ENCODE measurements at places on chromosomes 13 and 19.
A peak's percentile ranks its signal among the peaks of the same experiment; 100 is the strongest.

DNA sequence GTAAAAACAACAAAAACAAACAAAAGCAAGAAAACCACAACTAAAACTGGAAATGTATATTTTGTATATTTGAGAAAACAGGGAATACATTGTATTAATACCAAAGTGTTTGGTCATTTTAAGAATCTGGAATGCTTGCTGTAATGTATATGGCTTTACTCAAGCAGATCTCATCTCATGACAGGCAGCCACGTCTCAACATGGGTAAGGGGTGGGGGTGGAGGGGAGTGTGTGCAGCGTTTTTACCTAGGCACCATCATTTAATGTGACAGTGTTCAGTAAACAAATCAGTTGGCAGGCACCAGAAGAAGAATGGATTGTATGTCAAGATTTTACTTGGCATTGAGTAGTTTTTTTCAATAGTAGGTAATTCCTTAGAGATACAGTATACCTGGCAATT lies 17.1 kb downstream of the KLF5 start:
- DNase-seq, result no peak

DNA sequence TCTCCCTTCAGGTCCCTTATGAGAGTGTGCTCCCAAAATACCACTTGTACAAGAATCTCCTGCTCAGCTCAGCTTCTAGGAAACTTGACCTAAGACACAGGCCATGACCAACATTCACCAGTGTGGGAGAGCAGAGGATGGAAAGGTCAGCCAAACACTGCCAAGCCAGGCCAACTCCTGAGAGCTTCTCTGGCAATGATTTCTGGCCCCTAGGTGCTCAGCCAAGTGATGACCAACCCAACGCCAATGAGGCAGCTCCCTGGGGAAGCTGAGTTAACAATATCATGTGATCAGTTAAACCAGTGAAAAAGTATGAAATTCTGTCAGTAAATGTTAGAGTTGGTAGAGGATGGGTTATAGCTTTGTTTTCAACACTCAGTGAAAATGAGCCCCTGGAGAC lies 49.1 kb upstream of the FLT1 start:
- no peak for DNase-seq

DNA sequence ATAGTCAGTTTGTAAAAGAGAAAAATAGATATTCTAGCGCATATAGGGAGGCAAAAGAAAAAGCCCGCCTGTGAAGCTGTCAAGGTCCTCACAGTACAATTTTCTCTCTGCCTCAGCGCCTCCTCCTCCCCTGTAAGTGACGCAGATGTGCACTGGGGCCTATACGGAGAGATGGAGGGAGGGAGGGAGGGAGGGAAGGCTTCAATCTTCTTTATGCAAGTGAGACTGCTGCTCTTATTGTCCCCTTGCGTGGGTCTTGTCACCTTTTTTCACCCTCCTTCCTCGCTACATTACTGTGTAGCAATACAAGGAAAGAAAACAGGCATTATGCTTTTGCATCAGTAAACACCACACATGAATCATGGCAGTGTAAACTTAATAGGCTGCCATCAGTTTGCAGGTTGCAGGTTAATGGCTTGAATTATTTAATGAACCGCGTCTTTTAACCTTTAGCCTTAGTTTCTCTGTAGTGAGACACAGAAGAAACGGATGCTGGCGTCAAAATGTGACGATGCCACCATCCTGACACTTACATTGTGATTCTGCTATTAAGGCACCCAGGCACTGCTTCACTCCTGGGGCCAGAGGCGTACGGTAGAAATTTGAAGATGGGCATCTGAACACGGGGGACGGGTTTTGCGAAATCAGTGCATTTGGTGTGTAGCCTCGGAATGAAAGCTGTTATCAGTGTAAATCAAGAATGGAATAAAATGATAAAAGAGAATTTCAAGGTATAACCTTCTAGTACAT lies at the start of gene KLHL1:
TSS of gene KLHL1 (minus strand) at position 97 of the 750 bp plus-strand sequence. CDS start 753 bp downstream, outside the sequence.
- DNase-seq, result no peak

- DNase-seq, result no peak
Measured at GRCh38 chr13:32047793-32048192, 16.2 kb downstream of the FRY start.

GRCh38 chr13:98851276-98851675 lies 98.8 kb upstream of the SLC15A1 start:
- DNase-seq, result no peak

- no peak for DNase-seq
Measured at GRCh38 chr13:112446867-112447266, 70.7 kb downstream of the SPACA7 start.

- no peak for DNase-seq
Measured at GRCh38 chr19:7395360-7396066, 46.8 kb downstream of the ARHGEF18 start.

DNA sequence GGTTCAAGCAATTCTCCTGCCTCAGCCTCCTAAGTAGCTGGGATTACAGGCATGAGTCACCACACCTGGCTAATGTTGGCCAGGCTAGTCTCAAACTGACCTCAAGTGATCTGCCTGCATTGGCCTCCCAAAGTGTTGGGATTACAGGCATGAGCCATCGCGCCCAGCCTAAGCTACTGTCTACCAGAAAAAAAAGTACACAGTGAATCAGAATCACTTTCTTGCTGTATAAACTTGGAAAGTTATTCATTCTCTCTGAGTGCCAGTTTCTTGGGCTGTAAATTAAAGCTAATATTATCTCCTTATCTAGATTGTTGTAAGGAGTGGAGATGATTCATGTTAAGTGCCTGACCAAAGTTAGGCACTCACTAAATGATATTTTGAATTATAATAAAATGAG lies 242.8 kb downstream of the ENOX1 start:
- DNase-seq, result no peak

- DNase-seq, result no peak
Measured at GRCh38 chr19:49767967-49768581, 1.3 kb downstream of the AP2A1 start.

DNA sequence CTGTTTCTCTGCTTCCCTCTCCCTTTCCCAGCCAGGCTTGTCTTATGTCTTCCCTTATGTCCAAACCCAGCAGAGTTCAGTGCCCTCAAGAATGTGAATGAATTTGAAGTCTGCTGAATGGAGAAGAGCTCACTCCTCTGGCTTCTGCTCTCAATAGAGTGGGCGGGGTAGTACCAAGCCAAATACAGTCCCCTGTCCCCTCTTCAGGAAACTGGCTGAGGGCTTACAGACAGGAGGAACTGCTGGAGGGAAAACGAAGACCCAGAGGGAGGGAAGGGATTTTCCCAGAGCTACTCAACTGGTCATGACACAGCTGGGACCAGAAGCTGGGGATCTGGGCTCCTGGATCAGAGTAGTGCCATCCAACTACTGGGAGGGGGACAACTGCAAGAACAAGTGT lies 32.9 kb upstream of the POU2F2 start:
- no peak for DNase-seq

DNA sequence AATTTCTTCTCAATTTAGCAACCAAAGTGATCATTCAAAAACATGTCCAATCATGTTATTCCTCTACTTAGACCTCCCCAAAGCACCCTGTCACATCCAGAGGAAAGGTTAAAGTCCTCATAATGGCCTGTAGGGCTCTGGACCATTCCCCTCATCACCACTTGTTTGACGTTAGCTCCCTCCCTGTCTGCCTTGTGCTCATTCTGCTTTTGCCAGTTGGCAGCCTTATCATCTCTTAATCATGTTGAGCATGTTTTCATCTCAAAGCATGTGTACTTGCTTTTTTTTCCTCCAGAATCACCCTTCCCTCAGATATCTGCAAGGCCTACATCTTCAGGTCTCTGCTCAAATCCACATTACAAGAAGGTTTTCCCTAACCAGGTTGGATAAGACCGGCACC lies 25.9 kb downstream of the UBAC2 start:
- DNase-seq, result no peak

DNA sequence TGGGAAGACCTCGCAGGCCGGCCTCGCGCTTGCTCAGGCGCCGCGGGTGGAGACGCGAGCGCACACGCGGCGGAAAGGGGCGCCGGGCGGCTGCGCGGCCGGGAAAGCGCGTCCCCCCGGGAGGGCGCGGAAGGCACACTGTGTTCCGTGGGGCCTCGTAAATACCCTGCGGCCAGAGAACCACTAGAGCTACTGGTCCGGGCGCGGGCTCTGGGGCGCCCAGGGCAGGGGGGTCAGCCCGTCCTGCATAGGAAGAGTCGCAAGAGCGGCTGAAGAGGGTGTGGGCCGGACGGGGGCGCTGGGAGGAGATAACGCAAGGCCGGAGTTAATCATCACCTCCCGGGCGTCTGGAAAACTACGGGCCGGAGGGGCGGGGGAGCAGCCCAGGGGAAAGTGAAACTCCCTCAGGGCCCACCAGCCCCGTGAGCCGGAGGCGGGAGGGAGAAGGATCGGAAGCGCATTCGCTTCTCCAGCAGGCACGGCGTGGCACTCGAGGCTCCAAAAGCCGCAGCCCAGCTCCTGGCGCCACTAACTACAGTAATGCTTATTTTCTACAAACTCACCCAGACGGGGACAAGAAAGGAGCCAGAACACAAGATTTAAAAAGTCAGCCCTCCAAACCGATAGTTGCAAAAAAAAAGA lies 1.1 kb upstream of the WBP4 start:
- DNase-seq, result peak; percentile 68

GRCh38 chr19:29247051-29247450 lies 34.1 kb upstream of the UQCRFS1 start:
- no peak for DNase-seq

- DNase-seq, result no peak
Measured at GRCh38 chr19:32422435-32422834, 16.9 kb downstream of the DPY19L3 start.

- no peak for DNase-seq
Measured at GRCh38 chr19:4713384-4713951, 10.2 kb downstream of the DPP9 start.

GRCh38 chr13:99087954-99088491 lies 110.2 kb upstream of the DOCK9 start:
- no peak for DNase-seq

DNA sequence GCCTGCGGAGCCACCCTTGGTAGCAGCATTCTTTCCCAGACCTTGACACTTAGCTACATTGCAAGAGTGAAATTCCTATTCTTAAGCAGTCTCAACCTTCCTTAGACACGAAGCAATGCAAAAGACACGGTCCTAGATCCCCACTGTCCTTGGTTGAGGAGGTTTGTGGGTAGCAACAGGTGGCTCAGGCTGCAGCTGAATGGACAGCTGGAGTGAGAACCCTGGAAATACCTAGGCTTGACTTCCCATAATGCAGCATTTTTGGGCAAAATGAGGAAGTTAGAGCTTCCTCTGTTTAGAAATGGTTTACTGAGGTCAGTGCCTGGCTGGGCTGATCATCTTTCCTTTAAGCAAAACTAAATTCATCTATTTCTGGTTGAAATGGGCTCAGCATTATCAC lies 296.6 kb downstream of the RFC3 start:
- no peak for DNase-seq

- DNase-seq, result no peak
Measured at GRCh38 chr19:8113017-8113416, 36.4 kb downstream of the FBN3 start.

- DNase-seq, result no peak
Measured at GRCh38 chr19:40217027-40217810, 965 bp downstream of the TTC9B start.

GRCh38 chr19:5091018-5091683 lies 122.2 kb downstream of the KDM4B start:
- no peak for DNase-seq

GRCh38 chr13:25783076-25783475 lies 268.7 kb downstream of the SHISA2 start:
- DNase-seq, result no peak

DNA sequence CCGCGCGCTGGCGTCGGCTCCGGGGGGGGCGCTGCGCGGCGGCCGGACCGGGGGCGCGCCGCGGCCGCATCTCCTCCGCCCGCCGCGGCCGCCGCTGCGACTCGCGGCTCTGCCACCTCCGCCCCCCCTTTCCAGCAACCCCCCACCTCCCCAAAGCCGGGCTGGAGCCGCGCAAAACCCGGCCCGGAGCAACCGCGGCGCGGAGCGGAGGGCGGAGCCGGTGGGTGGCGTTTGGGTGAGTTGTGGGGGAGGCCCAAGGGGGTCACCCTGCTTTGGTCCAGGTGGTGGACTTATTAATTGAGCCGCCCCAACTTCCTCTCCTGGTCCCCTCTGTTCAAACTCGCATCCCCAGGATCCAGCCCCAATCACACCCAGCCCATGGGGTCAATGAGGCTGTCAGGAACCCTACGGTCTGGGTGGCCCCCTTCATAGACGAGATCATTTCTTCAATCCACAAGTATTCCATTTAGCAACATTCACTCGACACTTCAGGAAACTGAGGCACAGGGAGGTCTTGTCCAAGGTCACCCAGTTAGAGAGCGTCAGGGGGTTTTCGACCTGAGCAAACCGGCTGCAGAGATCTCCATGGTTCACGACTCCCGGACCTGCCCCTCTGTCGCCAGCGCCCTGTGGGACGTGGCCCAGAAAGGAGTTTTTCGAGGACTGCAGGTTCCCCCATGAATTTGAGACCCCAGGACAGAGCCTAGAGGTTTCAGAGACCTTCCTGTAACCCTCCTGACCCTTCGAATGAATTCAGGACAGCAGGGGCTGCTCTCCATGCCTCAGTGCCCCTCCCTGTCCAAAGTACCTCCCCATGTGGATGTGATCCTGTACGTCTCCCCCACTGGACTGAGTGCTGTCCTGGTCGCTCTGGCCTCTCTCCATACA lies 22.4 kb upstream of the SEMA6B start:
- no peak for DNase-seq

- peak; percentile 69 for DNase-seq
Measured at GRCh38 chr13:99386911-99387788, 80.0 kb upstream of the GPR183 start.

DNA sequence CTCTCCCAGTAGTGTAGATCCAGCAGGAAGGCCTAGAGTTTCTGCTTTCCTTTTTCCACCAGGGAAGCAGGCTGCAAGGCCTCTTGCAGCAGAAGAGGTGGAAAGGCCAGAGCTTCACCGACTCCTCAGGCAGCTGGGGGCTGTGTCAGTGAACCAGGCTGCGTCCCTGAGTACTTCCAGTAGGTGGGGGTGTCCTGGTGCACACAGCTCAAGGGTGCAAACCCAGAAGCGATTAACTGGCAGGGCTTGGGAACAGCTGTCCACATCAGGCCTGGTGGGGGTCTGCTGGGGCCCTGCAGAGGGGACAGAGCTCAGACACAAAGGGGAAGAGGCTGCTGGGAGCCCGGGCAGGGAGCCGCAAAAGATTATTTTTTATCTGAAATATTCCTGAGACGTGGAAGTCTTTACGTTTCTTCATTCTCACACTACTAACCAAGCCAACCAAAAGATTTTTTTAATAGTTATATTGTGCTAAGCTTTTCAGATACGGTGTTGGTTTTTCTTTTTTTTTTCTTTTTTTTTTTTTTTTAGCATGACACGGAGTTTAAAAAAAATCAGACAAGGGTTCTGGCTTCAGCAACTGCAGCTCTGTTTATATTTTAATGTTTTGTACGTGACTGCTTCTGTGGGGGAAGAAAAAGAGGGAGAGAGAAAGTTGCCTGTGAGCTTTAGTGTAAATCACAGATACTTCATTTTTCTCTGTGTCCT lies 11.0 kb downstream of the TSHZ3 start:
- no peak for DNase-seq

DNA sequence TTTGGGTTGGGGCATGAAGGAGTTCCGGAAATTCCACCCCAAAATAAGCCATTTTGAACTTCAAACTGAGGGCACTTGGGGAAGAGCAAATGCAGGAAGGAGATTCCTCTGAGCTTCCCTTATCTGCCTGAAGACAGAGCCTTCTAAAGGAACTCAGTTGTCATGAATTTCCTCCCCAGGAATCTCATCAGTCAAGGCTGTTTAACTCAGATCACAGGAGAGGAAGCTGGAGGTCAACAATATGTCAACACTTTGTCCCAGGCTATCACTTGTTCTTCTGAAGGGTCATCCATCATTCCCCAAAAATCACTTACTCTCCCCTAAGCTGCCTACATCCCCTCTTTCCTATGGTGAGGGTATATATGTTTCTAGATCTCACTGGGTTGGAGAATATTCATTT lies 26.0 kb upstream of the CHST8 start:
- DNase-seq, result no peak
